ENCODE measurements at places on chromosomes 13 and 19.

GRCh38 chr13:99046851-99047250 lies 69.0 kb upstream of the DOCK9 start:
- no peak for DNase-seq

DNA sequence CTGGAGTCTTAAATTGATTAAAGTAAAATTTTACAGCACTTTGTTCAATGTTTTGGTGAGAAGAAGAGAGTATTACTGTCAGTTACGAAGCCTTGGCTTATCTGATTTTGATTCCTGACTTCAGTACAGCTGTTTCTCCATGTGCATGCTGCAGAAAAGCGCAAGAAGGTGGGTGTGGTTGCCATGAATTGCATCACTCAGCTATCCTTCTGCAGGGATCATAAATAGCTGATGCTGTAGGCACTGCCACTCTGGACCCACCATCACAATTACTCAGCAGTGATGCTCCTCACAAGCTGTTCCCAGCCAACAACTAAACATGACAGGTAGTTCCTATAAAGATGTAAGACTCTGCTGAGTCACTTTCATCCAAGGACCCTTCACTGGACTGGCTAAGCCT lies 321.2 kb downstream of the IRS2 start:
- DNase-seq = no peak

- DNase-seq = no peak
These were observed 30.0 kb downstream of the ZNF787 start for GRCh38 chr19:56091066-56091490.

GRCh38 chr19:49455773-49456172 lies 2.7 kb downstream of the ALDH16A1 start:
- DNase-seq = no peak

GRCh38 chr13:78004821-78005220 lies 86.2 kb upstream of the EDNRB start:
- no peak for DNase-seq
